ENCODE measurements at places on chromosomes 1 and 21. TPM values are rescaled to one million over a fixed set of nuclear protein-coding genes. Genes with fewer than 3 reads are reported as not detected.

TMEM234 gene
- total RNA-seq = 13.2 TPM

- no peak for DNase-seq
Observed at GRCh38 chr1:165259236-165259635, 97.3 kb downstream of the LMX1A start.

- DNase-seq = no peak
Observed at GRCh38 chr1:186775881-186776560, 52.7 kb upstream of the PLA2G4A start.

FMOD gene
- not detected for total RNA-seq

DNA sequence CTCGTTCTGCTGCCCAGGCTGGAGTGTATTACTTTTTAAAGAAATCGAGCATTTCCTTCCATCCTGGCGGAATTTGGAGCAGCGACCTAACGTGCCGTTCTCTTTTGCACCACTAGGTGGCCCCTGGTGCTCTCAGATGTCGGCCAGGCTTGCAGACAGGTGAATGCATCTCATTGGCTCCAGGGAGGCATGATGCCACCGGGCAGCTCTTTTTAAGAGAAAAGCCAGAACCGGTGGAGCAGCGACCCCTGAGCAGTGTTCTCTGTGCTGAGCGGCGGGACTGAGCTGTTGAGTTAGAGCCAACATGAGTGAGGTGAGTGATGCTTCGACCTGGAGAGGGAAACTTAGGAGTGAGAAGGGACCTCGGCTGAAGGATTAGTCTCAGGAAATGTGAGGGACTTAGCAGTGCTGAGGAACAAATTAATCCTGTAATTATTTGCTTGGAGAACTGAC lies at the start of gene PCP4:
Gene PCP4, plus strand, starts transcription at position 241 of the 453 bp plus-strand sequence. Its CDS starts 64 bp downstream, at position 305.
- peak; percentile 31 for DNase-seq

- DNase-seq = no peak
Observed at GRCh38 chr1:11611638-11612327, 42.4 kb downstream of the FBXO2 start.

SERPINC1 gene
- total RNA-seq = 0.17 TPM

ADGRL2 gene
- not detected for total RNA-seq

MCOLN2 gene
- 15.4 TPM for total RNA-seq

CEP170 gene
- 32.1 TPM for total RNA-seq

SLC5A9 gene
- not detected for total RNA-seq

HNRNPCL2 gene
- total RNA-seq = not detected

DNA sequence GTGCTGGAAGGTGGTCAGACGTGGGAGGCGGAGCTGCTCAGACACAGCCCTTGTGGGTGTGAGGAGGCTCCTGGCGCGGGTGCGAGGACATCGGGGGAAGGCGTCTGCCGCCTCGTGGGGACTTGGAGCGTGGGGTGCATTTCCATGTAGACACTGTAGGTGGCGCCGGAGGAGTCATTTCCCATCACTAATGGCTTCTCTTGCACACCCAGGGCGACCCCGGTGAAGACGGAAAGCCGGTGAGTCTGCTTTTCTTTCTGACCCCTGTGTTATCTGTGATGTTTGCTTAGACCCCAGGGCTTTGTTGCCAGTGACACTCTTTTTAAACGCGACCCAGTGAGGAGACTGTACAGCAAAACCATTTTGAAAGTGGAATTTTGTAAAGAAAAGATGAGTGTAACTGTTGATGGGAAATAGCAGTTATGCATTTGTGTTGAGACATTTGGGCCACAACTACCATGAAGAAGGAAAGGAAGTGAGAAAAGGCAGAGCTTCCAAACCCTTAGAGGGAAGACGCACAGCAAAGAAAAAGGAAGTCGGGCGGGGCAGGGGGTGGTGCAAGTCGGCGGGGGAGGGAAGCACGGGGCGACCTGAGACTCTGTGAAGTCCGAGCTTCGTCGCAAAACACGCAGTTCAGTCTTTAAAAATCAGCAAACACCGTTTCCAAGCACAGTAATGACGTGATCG lies 64.0 kb downstream of the SLC19A1 start:
- peak; percentile 82 for DNase-seq

CACNA1S gene
- total RNA-seq = not detected

GRCh38 chr1:107252271-107252670 lies 111.4 kb downstream of the NTNG1 start:
- no peak for DNase-seq

DNA sequence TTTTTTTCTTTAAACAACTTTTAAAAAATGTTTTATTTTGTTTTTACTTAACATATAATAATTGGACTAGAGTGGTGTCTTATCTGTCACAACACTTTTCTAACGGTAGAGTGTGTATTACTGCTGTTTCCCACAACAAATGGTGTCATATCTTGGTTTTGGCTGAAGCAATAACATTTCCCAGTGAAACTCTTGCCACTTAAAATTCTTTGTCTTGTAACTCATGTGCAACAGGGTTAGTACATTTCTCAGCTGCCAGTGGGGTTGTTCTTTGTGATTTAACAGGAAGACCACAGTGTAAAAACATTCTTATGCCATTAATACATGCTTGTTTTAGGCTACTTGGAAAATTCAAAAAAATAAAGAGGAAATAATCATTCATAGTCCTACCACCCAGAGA lies 43.5 kb downstream of the ALPL start:
- no peak for DNase-seq

DNA sequence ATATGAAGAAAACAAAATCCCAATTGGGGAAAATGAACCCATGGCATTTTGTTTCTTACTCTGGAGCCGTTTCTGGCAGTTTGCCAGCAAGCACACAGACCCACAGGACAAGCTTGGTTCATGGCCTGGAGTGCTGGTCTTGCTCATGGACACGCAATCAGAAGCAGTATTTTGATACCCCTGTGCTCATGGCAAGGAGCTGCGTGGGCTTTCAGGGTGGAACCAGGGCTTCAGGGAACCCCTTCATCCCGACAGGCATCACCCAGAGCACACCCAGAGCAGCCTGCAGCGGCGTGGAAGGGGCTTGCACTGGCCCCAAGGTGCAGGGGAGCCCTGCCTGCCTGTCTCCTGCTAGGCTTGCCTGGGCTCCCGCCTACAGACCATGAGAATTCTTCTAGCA lies 45.4 kb upstream of the PCBP3 start:
- DNase-seq = no peak

DNA sequence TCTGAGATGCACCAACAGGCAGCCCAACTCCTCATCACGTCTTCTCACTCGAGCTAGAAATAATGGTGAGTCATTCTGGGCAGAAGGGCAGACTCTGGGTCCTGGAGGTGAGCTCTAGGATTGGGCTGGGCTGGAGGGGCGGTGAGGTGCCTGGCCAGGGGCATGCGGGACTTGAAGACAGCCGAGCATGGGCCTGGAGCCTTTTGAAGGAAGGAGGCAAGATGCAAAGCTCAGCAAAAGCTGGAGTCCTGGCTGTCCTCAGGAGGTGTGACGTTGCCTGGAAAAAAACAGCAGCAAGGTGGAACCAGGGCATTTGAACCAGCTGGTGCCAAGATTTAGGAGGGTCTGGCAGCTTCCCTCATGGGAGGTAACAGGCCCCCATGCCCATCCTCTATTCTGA lies 712 bp downstream of the KCNA2 start:
- DNase-seq = no peak

DNA sequence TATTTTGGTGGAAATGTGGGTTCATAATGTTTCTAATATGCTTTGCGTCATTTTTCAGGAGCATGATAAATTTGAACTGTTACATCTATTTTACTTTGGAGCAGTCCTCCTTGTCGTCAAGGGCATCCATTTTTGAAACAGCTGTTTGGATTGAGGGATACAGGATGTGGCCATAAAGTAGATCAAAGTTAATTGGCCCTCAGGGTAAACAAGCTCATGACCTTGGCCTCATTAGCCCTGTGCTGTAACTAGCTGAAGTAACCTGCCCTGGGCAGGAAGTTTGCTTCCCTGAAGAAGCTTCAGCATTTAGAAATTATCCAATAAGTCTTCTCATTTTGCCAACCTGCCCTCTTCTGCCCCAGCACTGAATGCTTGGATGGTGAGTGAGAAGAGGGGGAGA lies 24.8 kb upstream of the RGL1 start:
- no peak for DNase-seq

GRCh38 chr1:161986328-161986727 lies 37.3 kb downstream of the OLFML2B start:
- DNase-seq = no peak

DNA sequence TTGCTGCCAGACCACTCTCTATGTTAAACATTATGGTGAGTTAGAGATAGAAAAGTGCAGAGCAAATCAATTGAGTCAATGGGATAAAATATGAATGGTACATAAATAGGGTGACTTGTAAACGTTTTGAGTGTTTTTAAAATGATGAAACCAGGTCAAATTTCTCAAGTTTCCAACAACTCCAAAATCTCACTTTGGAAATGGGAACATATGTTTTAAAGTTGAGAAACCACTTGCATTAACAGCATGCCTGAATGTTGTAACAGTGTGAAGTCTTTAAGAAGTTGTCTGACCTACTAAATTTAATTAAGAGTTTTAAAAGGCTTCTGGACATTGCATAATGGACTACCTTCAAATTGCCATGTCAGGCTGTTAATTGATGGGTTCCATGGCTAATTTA lies 33.6 kb upstream of the RAVER2 start:
- DNase-seq = no peak

All from activated CD4-positive, alpha-beta T cell treated with anti-CD3 and anti-CD28 coated beads, Interleukin-2, amount 10 ng/mL, durations not matched to agents 7 days and 5 days (primary cell).